ENCODE measurements at places on chromosomes 5 and 9.

DNA sequence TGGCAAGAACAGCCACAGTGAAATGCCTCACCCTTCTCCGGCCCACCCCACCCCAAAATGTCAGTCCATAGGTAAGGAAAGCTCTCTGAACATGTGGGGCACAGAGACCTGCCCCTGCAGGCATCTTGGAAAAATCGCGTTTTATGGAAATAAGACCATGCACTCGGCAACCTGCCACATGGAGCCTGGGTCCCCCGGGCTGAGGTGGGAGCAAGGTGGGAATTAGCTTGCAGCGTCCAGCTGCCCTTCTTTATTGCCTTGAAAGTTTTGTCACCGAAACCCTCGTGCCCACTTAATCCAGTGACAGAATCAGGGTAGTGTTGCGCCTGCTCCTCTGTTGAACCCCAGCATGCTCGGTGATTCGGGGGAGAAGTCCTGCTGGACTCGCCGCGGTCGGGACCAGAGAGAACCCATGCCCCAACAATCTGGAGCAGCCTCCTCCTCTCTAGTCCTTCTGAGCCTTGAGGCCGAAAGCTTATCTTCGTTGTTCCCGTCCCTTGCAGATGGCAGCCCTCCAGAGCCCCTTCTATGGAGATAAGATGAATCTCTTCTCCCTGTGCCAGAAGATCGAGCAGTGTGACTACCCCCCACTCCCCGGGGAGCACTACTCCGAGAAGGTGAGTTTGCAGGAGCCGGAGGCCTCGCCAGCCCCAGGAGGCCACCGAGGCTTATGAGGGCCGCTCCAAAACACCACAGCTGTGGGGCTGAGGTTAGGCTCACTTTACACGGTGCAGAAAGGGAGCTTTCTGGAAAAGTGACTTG lies 67.9 kb downstream of the PSMB7 start:
- peak; percentile 66 for DNase-seq
- no peaks in the 10 kb centered on the region for H3K27me3 ChIP-seq
- peaks cover 88% of the 10 kb centered on the region for H3K36me3 ChIP-seq
- H3K4me1 ChIP-seq = peaks cover 11% of the 10 kb centered on the region

GRCh38 chr5:179559284-179560252 lies 9.2 kb downstream of the RUFY1 start:
- peaks cover 26% of the 10 kb centered on the region for H3K36me3 ChIP-seq
- peaks cover 6% of the 10 kb centered on the region for H3K4me1 ChIP-seq
- H3K4me3 ChIP-seq = peak overlapping the region; percentile 87
- H3K27me3 ChIP-seq = no peaks in the 10 kb centered on the region
- peak; percentile 99 for DNase-seq
- peak overlapping the region; percentile 72 for H3K27ac ChIP-seq

GRCh38 chr5:150488519-150489359 lies 19.2 kb upstream of the NDST1 start:
- H3K27me3 ChIP-seq = no peaks in the 10 kb centered on the region
- peak; percentile 95 for DNase-seq
- H3K4me3 ChIP-seq = peak overlapping the region; percentile 96
- peaks cover 61% of the 10 kb centered on the region for H3K4me1 ChIP-seq

DNA sequence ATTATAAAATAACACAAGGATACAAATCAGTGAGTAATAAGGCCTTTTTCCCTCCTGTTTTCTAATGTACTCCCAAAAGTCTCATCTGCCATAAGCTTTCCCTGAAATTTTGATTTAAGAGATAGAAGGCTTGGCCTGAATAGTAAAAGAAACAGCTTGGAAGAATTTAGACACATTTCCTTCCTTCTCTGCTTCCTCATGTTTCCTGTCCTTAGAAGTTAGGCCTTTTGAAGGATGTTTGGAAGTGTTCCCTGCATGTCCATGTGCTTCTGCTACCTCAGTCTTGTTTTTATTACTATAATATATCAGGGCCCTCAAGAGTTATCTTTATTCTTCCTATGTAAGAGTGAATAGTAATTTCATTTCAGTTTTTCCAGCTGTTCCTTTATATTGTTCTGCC lies 242.7 kb downstream of the DEPDC1B start:
- H3K4me3 ChIP-seq = no peak overlapping the region
- DNase-seq = no peak
- H3K27ac ChIP-seq = no peak overlapping the region
- H3K27me3 ChIP-seq = no peaks in the 10 kb centered on the region

DNA sequence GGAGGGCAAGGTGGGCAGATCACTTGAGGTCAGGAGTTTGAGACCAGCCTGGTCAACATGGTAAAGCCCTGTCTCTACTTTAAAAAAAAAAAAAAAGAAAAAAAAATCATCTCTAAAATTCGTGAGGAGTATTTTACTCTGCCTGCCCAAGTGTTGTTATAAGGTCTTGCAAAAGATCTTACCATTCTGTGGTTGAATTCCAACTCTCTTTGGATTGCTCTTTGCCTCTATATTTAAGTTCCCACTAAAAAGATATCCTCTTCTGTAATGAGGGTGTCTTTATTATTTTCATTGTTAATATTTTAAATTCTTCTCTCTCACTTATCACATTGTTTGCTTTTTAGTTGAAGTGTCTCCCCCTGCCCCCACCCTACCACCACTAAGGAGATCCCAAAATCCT lies 33.4 kb downstream of the CREBRF start:
- no peaks in the 10 kb centered on the region for H3K27me3 ChIP-seq
- H3K27ac ChIP-seq = no peak overlapping the region
- peaks cover 12% of the 10 kb centered on the region for H3K36me3 ChIP-seq
- peaks cover 14% of the 10 kb centered on the region for H3K4me1 ChIP-seq
- DNase-seq = no peak
- H3K4me3 ChIP-seq = no peak overlapping the region

- no peaks in the 10 kb centered on the region for H3K27me3 ChIP-seq
- H3K4me1 ChIP-seq = no peaks in the 10 kb centered on the region
- DNase-seq = no peak
- no peak overlapping the region for H3K27ac ChIP-seq
- no peak overlapping the region for H3K4me3 ChIP-seq
These were observed 120.6 kb downstream of the PAM start for GRCh38 chr5:102875721-102876123.

- DNase-seq = no peak
- H3K36me3 ChIP-seq = no peaks in the 10 kb centered on the region
- no peaks in the 10 kb centered on the region for H3K4me1 ChIP-seq
- H3K27ac ChIP-seq = no peak overlapping the region
These were observed 447.8 kb downstream of the MTRR start for GRCh38 chr5:8316608-8317280.

- DNase-seq = no peak
- H3K27me3 ChIP-seq = no peaks in the 10 kb centered on the region
- H3K4me3 ChIP-seq = peak overlapping the region; percentile 63
- H3K4me1 ChIP-seq = peaks cover 9% of the 10 kb centered on the region
- H3K36me3 ChIP-seq = no peaks in the 10 kb centered on the region
These were observed 23.2 kb downstream of the MAP3K1 start for GRCh38 chr5:56838409-56839039.

DNA sequence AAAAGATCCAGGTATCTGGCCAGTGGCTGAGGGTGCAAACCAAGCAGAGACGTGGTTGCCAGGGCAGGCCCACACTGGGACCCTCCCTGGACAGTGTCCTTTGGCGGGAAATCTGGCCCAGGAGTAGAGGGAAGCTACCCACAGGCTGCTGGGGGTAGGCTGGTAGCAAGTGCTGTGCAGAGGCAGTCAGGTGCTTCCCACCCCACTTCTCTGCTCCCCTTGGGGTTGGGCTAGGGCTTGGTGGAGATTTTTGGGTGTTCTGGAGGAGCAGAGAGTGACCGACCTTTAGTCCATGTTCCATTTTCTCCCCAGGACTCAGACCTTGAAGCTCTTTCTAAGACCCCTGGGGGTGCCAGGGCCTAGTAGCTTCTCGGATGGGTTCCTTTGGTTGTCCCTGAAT lies 5.6 kb downstream of the PRDM12 start:
- H3K4me3 ChIP-seq = no peak overlapping the region
- no peaks in the 10 kb centered on the region for H3K4me1 ChIP-seq
- no peak overlapping the region for H3K27ac ChIP-seq
- no peaks in the 10 kb centered on the region for H3K36me3 ChIP-seq
- DNase-seq = peak; percentile 63

DNA sequence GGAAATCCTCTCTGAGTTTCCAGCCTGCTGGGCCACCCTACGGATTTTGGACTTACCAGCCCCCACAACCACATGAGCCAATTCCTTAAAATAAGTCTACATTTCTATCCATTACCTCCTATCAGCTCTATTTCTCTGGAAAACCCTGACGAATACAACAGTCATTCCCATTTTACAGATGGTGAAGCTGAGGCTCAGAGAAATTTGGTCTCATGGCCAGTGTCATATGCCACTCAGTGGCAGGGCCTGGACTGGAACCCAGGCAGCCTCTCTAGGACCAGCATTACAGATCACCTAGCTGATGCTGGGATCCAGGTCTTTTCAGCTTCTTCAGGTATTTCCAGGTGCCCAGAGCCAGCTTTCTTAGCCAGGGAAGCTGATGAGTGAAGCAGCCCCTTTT lies 45.0 kb upstream of the SH3PXD2B start:
- no peak for DNase-seq
- no peaks in the 10 kb centered on the region for H3K36me3 ChIP-seq
- no peak overlapping the region for H3K4me3 ChIP-seq
- no peak overlapping the region for H3K27ac ChIP-seq

- no peaks in the 10 kb centered on the region for H3K27me3 ChIP-seq
- DNase-seq = peak; percentile 29
- peak overlapping the region; percentile 95 for H3K27ac ChIP-seq
- H3K36me3 ChIP-seq = no peaks in the 10 kb centered on the region
These were observed 660 bp downstream of the SPAAR start for GRCh38 chr9:35909687-35910612.

DNA sequence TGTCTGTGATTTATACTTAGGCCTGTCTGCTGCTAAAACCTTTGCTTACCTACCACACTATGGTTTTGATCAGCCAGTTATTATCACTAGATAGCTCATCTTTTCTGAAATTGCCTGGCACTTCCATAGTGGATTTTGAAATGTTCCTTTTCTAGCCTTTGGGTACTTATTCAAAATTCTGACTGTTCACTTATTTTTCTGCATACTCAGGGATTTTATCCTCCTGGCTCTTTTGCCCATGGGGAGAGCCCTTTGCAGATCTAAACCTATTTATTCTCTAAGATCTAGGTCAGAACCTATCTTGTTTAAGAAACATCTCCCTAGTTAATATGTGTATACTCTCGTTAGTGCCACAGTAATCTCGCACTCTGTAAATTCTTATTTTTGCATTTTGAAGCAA lies 103.5 kb upstream of the C9orf72 start:
- no peaks in the 10 kb centered on the region for H3K36me3 ChIP-seq
- no peak for DNase-seq
- H3K4me1 ChIP-seq = no peaks in the 10 kb centered on the region
- H3K27ac ChIP-seq = no peak overlapping the region

- H3K4me3 ChIP-seq = no peak overlapping the region
- DNase-seq = no peak
- H3K4me1 ChIP-seq = no peaks in the 10 kb centered on the region
- H3K36me3 ChIP-seq = no peaks in the 10 kb centered on the region
- no peaks in the 10 kb centered on the region for H3K27me3 ChIP-seq
- H3K27ac ChIP-seq = no peak overlapping the region
These were observed 743.9 kb upstream of the SEMA6A start for GRCh38 chr5:117318528-117318927.

DNA sequence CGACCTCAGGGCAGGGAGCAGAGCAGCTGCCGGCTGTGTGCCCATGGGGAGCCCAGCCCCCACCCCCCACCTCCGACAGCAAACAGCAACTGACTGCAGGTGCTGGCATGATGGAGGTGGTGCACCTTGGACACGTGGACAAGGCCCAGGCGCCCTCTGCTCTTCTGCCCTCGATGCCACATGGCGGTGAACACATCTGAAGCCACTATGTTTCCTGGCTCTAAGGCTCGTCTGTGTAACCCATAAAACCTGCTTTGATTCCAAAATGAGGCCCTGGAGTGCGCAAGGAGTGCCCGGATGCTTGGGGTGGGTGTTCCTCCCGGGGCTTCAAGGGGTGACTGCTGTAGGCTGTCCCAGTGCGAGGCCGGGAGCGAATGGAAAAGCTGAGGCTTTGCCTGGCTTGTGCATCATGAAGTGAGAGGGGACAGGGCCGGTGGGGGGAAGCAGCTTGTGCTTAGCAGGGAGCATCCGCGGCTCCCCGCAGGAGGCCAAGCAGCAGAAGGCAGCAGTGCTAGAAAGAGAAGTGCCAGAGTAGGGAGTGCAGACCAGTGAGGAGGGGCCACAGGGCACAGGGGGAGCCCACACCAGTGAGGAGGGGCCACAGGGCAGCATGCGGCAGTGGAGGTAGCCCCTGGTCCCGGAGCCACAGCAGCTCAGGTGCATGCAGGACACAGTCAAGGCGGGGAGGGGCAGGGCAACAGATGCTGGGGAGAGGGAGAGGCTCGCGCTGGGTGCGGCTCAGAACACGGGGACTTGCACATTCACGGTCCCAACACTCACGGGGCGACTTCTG lies 30.0 kb downstream of the NKD2 start:
- H3K27me3 ChIP-seq = no peaks in the 10 kb centered on the region
- peak; percentile 80 for DNase-seq
- H3K4me3 ChIP-seq = no peak overlapping the region
- H3K27ac ChIP-seq = no peak overlapping the region
- H3K4me1 ChIP-seq = no peaks in the 10 kb centered on the region

- peaks cover 83% of the 10 kb centered on the region for H3K27me3 ChIP-seq
- no peak overlapping the region for H3K27ac ChIP-seq
- H3K4me1 ChIP-seq = no peaks in the 10 kb centered on the region
- DNase-seq = peak; percentile 51
- H3K36me3 ChIP-seq = no peaks in the 10 kb centered on the region
These were observed 81.7 kb upstream of the LMX1B start for GRCh38 chr9:126532019-126532462.

- peaks cover 20% of the 10 kb centered on the region for H3K4me1 ChIP-seq
- no peaks in the 10 kb centered on the region for H3K36me3 ChIP-seq
These were observed 3.9 kb downstream of the RASGRF2 start for GRCh38 chr5:80963966-80964481.

- H3K36me3 ChIP-seq = no peaks in the 10 kb centered on the region
- H3K27ac ChIP-seq = no peak overlapping the region
- DNase-seq = no peak
- no peaks in the 10 kb centered on the region for H3K4me1 ChIP-seq
- H3K4me3 ChIP-seq = no peak overlapping the region
These were observed 2.5 kb upstream of the PIP5K1B start for GRCh38 chr9:68702493-68702892.

DNA sequence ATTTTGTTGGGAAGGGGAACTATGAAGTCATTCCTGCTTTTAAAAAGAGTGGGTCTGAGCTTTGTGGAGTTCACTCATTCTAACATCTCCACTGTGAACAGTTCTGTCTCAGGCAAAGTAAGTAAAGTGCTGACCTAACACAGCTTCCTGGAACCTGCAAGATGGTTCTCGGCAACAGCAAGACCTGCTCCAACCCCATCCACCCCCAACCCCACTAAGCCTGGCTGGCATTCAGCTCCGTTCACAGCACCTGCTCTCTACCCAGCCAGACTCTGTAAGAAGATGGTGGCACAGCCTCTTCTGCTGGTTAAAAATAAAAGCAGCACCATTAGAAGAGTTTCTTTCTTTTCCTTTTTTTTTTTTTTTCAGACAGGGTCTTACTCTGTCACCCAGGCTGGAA lies 42.0 kb downstream of the EPB41L4B start:
- H3K4me3 ChIP-seq = no peak overlapping the region
- no peak overlapping the region for H3K27ac ChIP-seq
- H3K36me3 ChIP-seq = no peaks in the 10 kb centered on the region
- peaks cover 3% of the 10 kb centered on the region for H3K27me3 ChIP-seq
- DNase-seq = no peak

Measured in osteoblast (primary cell).